ENCODE measurements at places on chromosomes 1 and 21.

GRCh38 chr1:10794724-10795275 is 1.6 kb downstream of the CASZ1 start:
- DNase-seq, result no peak

DNA sequence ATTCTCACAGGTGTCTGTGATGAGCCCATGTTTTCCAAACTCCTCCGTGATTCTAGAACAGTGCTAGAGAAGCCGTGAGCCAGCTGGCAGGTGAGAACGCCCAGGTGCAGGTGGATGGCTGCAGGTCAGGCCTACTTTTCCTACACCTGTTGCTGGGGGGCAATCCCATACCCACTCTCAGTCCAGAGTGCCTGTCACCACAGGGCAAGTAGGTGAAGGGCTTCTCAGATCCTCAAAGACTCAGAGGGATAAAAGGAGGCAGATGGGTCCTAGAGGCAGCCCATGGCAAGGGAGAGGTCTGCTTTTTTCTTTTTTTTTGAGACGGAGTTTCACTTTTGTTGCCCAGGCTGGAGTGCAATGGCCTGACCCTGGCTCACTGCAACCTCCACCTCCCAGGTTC is 50.7 kb upstream of the H6PD start:
- DNase-seq, result no peak

DNA sequence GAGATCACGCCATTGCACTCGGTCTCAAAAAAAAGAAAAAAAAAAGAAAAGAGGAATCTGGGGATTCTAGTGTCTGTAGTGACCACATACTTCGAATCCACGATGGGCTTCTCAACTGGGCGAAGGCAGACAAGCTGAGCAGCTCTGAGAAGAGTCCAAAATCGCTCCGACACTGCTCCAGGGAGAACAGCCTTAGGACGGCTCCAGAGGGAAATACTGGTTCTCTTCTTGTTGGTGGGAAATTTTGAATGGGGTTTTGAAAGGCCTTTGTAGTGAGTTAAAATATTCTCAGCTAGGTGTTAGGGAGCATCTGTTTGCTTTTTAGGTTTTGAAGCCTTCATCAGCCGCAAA is 18.3 kb upstream of the HJV start:
- DNase-seq, result no peak

DNA sequence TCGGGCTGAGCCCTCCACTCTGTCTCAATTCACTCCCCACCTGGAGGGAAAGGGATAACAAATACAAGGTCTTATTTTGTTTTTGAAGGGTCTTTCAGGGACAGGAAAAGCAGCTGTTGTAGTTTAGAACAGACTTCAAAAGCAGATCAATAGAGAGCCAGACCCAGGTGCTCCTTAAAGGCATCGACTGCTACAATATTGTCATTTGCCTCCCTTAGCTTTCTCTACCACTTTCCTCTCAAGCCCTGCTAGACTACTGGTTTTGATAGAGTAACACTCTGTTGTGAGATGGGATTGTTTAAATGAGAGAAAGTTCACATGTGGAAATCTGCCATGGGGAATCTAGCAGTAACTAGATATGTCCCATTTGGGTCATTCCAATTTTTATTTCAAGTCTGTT is 24.0 kb downstream of the RGS7 start:
- DNase-seq, result no peak

- DNase-seq, result no peak
Observed at GRCh38 chr1:64553285-64553684, 83.4 kb downstream of the CACHD1 start.

DNA sequence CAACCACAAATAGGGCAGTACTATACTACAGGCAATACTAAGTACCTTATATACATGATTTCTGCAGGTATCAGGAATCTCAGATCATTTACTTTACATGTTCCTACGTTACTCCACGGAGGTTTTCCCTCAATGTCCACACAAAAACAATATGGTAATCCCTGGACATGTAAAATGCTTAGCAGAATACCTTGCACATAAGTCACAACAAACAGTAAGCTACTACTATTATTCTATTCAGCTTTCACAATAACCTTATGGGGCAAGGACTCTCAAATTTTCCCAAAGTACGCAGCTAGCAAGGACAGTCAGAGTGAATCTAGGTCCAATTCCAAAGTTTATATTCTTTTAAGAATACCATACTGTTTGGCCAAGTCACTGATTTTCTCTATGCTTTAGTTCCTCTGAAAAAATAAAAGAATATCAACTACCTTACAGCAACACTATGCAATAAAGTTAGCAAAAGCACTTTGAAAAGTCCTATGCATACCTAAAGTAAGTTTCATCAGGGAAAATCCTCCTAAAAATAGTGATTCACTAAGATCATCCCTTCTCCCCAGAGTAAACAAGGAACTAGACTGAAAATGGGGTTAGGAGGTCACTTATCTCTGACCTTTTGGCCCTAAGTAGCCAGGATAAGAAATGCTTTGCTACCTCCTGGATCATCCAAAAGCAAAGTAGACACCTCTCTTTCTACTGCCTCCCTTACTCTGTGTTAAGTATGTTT is 67.4 kb downstream of the LUZP1 start:
- DNase-seq, result no peak

- no peak for DNase-seq
Observed at GRCh38 chr1:35535243-35535642, 22.0 kb downstream of the KIAA0319L start.

GRCh38 chr1:53616927-53617326 is 122.0 kb downstream of the GLIS1 start:
- no peak for DNase-seq

- no peak for DNase-seq
Observed at GRCh38 chr1:100699744-100700143, 19.8 kb upstream of the VCAM1 start.

DNA sequence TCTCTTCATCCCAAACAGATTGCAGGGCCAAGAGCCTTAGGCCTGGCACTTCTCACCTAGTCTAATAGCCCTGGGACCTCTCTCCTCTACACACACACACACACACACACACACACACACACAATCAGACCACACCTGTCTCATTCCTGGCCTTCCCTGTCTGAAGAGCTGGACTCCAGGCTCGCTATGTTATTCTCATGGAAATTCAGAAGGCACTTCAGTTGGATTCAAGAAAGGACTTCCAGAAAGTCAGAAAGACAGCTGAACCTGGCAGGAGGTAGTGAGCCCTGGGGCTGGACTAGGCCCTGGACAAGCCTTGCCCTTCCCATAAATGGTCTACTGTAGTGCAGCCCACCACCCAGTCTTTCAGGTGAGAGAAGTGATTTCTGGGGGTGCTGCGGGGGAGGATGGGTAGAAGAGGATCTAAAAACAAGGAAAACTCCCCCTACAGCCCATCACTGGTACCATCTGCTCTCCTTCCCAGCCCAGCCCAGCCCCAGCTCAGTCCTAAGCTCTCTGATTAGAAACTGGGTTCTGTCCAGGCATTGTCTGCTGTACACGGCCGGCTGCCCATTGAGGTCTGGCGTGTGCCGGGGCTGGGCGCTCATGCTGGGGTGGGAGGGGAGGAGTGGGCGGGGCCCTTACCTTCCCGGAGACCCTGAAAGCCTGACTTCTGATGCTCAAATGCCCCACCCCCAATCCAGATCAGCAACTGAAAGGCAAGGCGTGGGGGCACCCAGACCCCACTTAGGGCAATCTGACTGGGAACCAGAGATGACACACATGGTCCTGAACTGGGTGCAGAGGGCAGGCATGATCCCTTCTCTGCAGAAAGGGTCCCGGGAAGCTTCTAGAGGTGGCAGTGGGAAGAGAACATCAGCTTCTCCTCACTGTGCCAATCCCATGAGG is 2.5 kb downstream of the KIF21B start:
- no peak for DNase-seq

DNA sequence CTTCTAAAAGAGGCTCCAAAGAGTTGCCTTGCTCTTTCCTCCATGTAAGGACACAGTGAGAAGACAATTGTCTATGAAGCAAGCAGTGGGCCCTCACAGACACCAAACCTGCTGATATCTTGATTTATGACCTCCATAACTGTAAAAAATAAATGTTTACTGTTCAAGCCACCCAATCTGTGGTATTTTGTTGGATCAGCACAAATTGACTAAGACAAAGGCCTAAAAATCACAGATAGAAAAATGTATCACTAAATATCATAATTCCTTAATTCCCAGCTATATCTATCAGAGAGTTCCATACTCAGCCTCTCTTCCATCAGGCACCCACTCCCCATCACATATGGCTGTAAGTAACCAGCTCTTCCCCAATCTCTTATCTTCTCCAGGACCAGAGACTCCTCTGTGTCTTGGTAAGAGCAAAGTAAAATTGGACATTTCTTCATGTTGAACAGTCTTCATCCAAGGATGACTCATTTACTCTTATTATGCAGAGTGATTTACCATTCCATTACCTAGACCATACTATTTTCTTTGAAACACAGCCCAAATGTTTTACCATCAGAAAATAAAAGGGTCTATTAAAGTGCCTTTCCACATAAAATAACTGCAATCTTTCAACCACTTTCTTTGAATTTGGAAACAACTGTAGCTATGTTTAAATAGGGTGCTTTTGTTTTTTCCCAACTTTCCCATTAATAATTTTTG is 503.6 kb downstream of the MRPL39 start:
- DNase-seq, result no peak

DNA sequence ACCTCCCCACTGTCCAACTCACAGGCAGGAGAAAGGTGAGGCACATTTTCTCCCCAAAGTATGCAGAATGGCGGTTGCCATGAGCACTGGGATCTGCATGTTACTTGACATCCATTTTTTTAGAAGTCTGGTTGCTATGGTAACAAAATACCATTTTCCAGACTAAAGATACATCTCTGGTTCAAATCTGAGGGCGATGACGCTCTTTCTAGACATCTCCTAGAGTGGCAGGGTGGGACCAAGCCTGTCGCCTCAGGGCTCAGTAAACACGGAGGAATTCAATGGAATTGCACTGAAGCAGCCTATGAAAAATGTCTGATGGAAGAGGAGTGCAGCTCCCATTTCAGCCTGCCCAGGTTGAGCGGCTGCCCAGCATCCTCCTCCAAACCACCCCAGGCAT is 21.5 kb upstream of the FAM43B start:
- DNase-seq, result no peak

DNA sequence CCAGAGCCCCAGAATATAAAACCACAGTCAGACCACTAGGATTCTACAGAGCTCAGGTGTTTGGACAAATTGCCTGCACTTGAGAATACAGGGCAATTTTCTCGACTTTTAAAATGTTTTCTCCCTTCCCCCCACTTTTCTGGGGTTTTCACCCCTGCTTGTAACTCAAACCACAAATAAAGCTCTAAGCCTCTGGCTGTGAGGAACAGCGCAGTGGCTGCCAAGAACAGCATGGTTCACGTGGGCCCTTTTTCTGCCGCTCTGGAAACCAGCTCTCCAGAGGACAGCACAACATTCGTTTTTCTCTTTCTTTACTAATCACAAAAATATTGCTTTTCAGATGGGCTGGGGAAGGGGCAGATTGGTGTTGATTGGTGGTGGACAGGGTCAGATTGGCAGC is 102.2 kb upstream of the JUN start:
- DNase-seq, result no peak

- DNase-seq, result no peak
Observed at GRCh38 chr1:27445177-27445936, 44.6 kb downstream of the WASF2 start.

DNA sequence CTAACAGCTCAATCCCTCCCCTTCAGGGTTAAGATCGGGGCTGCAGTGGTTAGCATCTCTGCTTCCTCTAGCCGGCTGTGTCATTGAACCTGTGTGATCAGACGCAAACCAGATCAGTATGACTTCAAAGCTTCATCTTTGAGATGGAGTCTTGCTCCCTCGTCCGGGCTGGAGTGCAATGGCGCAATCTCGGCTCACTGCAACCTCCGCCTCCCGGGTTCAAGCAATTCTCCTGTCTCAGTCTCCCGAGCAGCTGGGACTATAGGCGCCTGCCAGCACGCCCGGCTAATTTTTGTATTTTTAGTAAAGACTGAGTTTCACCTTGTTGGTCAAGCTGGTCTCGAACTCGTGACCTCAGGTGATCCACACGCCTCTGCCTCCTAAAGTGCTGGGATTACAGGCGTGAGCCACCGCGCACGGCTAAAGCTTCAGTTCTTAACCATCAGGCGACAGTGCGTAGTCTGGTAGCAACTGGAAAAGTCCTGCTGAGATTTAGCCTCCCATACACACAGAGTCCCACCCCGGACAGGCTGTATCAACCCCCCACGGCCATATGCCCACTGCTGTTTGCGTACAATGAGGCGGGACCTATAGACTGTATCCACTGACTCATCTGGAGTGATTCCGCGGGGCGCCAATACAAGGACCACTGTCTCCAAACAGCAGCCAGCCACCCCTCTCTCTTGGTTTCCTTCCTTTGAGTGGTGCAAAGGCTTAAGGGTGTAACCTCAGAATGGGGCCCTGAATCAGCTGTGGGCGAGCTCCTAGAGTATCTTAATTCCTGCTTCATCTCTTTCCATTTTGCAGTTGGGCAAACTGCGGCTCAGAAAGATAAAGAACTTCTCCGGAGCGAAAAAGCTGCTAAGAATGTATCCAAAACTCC is 23.3 kb downstream of the CELA3A start:
- DNase-seq, result peak; percentile 60

GRCh38 chr1:150110116-150110515 is 39.6 kb upstream of the PLEKHO1 start:
- DNase-seq, result no peak

- DNase-seq, result no peak
Observed at GRCh38 chr21:31450980-31451379, 106.9 kb upstream of the TIAM1 start.

DNA sequence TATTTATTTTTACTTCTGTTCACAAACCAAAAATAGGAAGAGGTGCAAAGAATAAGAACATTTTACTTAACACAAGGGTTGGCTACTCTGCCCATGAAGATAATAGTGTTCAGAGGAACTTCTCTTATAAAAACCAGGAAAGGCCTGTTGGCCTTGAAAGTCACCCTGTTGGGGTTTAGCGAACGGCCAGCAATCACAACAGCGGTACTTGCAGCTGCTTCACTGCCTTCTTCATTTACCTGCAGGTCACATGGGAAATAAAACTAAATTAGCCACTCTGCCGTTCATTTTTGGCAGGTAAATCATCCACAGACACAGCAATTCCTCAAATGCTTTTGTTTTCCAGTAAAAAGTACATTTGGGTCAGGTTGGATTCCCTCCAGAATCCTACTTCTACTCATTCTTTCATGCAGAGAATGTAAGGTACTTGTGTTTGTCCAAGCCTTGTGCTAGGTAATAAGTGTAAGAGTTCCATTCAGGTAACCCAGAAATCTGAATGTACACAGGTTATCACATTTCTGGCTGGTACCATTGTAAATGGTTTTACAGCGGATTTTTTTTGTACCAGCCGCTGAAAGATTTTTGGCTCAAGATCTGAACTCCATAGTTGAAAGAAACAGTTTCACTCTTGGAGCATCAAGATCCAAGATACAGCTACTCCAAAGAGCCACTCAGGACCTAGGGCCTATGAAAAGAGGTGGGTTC is 13.1 kb downstream of the SERPINC1 start:
- DNase-seq, result no peak

GRCh38 chr1:10724052-10724494 is 72.4 kb downstream of the CASZ1 start:
- no peak for DNase-seq

GRCh38 chr1:15056515-15057285 is 96.8 kb upstream of the TMEM51 start:
- no peak for DNase-seq

- DNase-seq, result no peak
Observed at GRCh38 chr1:48741380-48741779, 35.3 kb downstream of the BEND5 start.

GRCh38 chr1:160541622-160542302 is 18.7 kb upstream of the SLAMF6 start:
- DNase-seq, result no peak

- DNase-seq, result no peak
Observed at GRCh38 chr1:231508941-231509340, 19.5 kb upstream of the TSNAX start.

GRCh38 chr21:34874684-34875513 is 174.2 kb downstream of the RUNX1 start:
- no peak for DNase-seq

GRCh38 chr21:44423941-44424607 is 31.2 kb upstream of the LRRC3 start:
- DNase-seq, result no peak
